ENCODE measurements at places on chromosomes 12 and 14.

DNA sequence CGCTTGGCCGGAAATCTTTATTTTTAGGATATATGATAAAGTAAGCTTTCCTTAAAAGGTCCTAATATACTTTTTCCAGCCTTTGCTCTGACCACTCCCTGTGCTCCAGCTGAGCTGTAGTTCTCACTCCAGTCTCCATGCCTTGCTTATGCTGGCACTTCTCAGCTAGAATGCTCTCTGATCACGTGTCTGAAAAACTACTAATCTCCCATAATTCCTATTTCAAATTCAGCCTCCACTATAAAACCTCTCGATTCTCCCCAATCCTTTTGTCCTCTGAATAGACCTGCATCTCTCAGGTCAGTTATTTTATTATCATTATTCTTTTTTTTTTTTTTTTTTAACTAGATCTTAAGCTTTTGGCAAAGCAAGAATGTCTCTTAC lies 3.7 kb downstream of the BIN2 start:
- no peak for DNase-seq

DNA sequence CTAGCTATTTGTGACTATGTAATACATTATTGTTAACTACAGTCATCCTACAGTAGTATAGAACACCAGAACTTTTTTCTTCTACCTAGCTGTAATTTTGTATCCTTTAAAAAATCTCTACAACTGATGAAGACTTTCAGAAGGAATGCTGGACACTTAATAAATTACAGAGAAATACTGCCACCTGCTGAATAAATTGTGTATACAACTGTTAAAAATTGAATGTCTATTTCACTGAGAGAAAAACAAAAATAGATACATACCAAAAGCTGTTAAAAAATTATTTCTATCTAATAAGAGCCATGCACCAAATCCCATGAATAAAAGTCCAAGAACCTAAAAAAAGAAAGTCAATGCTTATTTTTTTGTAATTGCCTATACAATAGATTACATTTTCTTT lies 6.6 kb downstream of the TSPAN19 start:
- peak; percentile 10 for DNase-seq

- DNase-seq: no peak
Observed at GRCh38 chr12:108468196-108468968, 46.7 kb upstream of the FICD start.

DNA sequence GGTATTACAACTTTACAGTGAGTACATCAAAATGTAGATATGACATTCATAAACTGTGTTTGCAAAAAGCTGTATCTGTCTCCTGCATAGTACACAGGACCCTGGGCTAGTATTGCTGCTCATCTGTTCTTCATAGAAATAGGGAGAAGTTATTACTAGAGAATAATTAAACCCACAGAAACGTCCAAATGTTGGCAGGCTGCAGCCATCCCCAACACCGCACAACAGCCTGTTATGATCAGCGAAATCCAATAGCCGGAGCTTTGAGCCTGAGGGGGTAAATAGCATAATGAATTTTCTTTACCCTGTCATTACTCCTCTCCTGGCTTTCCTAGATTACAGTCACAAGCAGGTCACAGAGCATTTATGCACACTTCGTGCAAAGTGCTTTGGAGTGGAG lies 178.0 kb downstream of the DACT1 start:
- no peak for DNase-seq

DNA sequence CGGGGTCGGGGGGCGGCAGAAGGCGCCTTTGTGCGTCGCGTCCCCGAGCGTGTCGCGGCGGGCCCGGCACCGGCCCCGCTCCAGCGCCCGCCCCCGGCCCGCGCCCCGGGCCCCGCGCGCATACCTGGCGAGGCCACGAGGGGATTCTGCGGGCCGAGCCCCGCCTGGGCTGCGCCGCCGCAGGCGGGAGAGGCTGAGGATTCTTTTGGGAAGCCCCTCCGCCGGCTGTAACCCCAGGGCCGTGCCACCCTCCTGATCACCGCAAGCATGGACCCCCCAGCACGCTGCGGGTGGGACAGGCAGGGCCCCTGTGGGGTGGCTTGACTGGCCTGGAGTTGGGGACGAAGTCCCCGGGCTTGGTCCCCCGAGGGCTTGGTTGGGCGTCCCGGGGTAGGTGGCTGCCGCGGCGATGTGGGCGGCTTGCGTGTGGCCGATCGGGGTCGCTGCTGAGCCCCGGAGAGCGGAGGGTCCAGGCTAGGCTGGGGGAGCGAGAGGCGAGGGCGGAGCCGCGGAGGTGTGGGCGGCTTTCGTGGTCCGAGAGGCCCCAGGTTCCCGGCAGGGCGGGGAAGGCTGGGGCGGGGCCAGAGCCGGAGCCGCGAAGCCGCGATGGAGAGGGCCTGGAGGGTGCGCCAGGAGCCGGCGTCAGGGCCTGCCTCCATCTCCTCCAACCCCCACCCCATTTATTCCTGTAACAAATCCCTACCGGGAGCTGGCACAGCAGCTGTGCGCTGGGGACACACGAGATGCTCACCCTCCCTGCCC lies 28.4 kb upstream of the GPR132 start:
- peak; percentile 46 for DNase-seq

GRCh38 chr12:48807981-48808380 lies 10.3 kb upstream of the CACNB3 start:
- no peak for DNase-seq

GRCh38 chr14:34050606-34051005 lies 99.7 kb upstream of the EGLN3 start:
- DNase-seq: peak; percentile 52

GRCh38 chr12:89155826-89156225 lies 196.5 kb downstream of the DUSP6 start:
- no peak for DNase-seq

GRCh38 chr12:6062757-6063735 lies 61.4 kb downstream of the VWF start:
- DNase-seq: peak; percentile 12

DNA sequence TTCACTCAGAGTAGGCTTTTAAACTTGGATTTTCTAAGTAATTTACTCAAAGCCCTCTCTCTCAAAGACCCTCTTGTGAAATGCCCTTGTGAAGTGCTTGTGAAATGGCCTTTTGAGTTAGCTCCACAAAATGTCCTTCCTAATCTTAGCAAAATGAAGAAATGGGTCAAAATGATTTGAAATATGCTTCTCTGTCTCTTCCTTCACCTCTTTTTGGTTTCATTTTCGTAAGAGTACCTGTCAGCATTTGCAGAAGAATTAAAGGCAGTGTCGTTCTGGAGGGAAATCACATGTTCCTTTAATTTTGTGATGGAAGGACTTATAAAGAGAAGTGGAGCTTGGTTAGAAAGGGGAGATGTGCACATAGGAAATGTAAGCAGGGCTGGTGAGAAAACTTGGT lies 93.7 kb downstream of the HMGA2 start:
- no peak for DNase-seq

DNA sequence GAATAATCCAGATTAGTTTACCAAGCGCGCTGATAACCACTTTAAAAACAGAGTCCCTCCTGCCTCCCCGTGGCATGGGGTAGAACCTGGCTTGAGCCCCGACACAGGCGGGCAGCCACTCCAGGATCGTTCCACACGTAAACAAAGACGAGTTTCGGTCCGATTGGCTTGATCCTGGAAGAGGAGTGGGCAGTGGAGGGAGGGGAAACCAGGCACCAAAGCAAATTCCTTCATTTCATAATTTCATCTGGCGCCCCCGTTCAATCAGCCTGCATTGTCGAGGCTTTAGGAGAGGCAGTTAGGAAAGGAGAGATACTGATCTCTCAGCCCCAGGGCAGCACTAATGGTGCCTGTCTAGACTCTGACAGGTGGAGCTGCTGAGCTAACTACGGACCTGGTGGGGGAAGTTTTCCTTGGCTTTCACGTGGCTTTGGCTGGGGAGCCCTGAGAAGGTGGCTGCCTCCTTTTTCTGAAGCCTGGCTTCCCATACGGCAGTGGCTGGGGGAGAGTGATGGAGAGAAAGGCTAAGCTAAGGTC lies 751 bp upstream of the GPRC5A start:
- DNase-seq: peak; percentile 47

- DNase-seq: no peak
Observed at GRCh38 chr12:101297661-101298060, 17.8 kb downstream of the UTP20 start.

- no peak for DNase-seq
Observed at GRCh38 chr14:24224618-24225071, 7.5 kb downstream of the NEDD8 start.

DNA sequence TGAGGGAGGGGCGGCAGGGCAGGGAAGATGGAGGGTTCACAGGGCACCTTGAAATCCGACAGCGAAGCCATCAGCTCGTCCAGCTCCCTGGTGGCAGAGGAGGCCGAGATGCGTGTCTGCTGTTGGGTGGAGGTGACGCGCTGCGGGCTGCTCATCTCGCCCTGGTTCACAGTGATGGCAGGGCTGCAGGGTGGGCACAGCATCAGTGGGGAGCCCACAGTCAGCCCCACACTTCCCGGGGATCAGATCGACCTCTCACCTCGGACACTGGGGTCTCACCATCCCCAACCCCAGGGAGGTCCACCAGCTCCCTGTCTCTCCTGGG lies 20.6 kb upstream of the RPLP0 start:
- no peak for DNase-seq

DNA sequence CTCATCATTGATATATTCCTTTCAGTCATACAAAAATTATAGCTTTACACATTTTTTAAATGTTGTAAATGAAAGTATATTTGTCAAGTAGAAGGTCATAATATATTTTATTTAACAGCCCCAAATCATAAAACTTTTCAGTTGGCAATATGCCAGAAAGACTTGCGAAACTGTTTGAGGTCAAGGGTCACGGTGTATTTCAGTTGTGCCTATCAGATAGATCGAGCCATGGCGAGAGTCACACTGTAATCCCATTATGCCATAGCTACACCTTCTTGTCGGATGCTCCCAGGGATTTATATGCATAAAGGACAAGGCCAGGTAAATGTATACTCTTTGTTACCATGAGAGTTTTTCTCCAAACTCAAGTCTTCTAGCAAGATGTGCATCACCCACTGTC lies 26.7 kb upstream of the G2E3 start:
- no peak for DNase-seq

DNA sequence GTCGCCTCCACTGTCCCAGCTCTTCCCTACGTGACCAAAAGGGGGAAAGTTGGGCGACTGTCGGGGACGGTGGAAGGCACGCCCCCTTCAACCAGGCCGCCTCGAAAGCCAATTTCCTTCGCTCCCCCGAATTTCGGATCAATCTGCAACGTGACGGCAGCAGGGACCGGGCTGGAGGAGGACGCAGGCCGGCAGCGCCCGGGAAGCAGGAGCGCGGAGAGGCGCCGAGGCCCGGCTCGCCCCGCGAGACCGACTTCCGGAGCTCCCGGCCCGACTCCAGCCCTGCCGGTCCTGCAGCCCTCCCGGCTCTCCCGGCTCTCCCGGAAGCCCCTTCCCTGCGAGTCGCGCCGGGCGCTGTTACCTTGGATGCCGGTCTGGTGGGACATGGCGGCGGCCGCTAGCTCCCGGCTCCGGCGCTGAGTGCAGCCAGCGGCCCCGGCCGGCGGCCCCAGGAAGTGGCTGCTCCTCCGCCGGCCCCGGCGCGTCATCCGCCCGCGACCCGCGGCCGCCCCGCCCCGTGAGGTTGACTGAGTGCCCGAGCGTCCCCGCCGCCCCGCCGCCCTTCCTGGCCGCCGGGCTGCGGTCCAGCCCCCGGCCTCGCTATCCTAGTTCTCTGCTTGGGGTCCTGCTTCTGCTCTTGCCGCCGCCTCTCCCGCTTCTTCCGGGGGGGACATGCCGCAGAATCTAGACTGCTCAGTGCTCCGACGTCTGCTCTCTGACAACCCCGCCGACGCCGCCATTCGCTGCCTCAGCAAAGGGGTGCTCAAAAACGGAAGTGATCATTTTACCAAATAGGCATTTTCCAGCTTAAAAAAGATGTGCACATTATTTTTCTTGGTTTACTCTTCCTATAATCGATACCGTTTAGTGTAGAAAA lies at the start of gene TWF1:
TWF1 (minus strand) TSS at position 458 of the 877 bp plus-strand sequence; CDS start at position 386, 72 bp downstream.
- DNase-seq: peak; percentile 48

DNA sequence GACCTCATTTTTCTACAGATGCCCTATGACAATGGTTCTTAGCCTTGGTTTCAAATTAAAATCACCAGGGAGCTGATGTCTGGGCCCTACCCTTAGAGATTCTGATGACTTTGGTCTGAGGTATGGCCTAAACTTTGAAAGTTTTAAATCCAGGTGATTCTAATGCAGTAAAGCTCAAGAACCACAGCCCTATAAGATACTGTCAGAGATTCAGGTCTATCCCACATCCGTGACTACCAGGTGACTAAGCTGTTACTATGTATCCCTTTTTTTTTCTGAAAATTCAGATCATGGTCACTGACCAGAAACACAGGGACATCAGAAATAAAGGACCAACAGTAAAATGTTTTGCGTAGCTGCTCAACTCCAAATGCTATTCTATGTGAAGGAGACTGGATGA lies 148.8 kb upstream of the BMP4 start:
- no peak for DNase-seq

GRCh38 chr14:93060841-93061240 lies 54.9 kb downstream of the ITPK1 start:
- DNase-seq: no peak

- peak; percentile 45 for DNase-seq
Observed at GRCh38 chr12:32535288-32535999, 136.1 kb downstream of the FGD4 start.

DNA sequence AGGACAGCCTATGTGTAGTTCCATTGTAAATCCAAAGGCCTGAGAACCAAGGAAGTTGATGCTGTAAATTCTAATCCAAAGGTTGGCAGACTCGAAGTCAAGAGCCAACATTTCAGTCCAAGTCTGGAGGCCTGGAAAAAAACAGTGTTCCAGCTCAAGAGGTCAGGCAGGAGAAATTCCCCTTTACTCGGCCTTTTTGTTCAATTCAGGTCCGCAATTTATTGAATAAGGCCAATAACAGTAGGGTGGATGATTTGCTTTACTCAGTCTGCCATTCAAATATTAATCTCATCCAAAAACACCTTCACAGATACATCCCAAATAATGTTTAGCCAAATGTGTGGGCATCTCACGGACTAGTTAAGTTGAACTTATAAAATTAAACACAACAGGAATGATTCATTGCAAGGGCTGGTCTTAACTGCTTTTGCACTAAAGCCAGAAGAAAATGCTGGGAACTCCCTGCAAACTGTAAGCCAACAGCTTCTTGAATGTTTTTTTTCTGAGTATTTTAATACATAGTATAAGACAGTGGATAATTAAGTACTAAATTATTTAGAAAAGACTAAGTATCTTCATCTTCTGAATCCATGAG lies 197.4 kb upstream of the GARIN6 start:
- no peak for DNase-seq

DNA sequence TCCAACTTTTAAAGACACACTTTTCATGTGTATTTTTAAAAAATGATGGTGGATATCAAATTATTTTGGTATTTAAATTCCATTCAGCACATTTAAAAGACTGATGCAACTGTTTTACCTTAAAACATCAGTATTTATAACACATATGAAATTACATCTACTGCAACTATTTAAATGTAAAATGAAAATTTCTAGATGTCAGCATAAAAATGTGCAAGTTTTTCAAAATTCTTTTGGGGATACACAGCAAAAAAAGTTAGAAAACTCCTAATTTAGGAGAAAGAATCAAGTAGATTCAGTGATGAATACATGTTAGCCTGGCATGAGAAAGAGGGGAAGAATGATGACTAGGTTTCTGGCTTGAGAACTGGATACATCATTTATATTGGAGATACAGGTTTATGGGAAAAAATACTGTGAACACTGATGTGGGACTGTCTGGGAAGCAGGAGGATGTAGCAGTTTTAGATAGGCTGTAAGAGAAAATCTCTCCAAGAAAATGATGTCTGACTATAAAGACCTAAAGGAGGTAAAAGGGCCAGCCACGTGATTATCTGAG lies 9.2 kb downstream of the SOS2 start:
- DNase-seq: no peak
